Central memory CD4-positive, alpha-beta T cell (primary cell): ENCODE measurements at places on chromosomes 3 and 15.

- DNase-seq = no peak
These were observed 495.5 kb upstream of the CFAP20DC start for GRCh38 chr3:59545374-59545773.

DNA sequence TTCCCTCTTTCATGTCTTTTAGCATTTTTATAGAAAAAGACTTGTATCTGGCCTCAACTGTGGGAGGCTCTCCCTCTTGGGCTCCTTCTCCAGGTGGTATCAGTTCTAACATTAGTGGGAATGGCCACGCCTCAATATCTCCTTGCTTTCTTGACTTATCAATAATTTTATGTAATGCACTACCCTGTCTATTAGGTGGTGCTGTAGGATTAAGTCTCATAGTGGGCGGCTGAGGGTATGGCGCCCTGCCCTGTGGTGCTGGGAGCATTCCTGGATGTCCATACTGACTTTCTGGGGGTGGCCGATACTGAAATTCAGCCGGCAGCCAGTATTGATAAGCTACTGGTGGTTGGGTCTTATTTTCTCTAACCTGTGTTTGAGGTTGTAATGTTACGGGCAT lies 8.7 kb upstream of the RPUSD3 start:
- no peak for DNase-seq

- DNase-seq = no peak
These were observed 55.4 kb downstream of the CCDC54 start for GRCh38 chr3:107432646-107433045.

DNA sequence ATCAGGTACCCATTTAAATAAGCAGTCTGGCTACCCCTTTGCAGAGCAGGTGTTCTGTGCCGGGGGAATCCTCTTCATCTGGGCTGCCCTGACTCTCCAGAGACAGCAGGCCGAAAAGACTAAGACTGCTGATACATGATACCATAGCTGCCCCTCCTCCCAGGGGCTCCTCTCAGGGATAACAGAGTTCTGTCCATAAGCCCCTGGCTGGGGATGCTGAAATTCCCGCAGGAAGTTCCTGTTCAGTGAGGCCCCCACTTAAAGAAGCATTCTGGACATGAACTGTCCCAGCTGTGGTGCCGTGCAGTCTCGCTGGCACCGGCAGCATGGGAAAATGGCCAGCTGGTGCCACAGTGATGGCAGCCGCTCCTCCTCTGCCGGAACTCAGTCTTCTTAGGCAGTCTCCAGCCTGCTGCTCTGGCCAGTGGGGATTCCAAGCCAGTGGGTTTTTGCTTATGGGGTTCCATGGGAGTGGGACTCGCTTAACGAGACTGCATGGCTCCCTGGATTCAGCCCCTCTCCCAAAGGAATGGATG lies 1026.2 kb downstream of the NAALADL2 start:
- DNase-seq = no peak

- no peak for DNase-seq
These were observed 9.7 kb downstream of the GP9 start for GRCh38 chr3:129070086-129070885.
